ENCODE measurements at places on chromosomes 4 and X.
A peak's percentile ranks its signal among the peaks of the same experiment; 100 is the strongest.

GRCh38 chr4:139266583-139267257 is 13.3 kb downstream of the MGARP start:
- peak; percentile 72 for DNase-seq

DNA sequence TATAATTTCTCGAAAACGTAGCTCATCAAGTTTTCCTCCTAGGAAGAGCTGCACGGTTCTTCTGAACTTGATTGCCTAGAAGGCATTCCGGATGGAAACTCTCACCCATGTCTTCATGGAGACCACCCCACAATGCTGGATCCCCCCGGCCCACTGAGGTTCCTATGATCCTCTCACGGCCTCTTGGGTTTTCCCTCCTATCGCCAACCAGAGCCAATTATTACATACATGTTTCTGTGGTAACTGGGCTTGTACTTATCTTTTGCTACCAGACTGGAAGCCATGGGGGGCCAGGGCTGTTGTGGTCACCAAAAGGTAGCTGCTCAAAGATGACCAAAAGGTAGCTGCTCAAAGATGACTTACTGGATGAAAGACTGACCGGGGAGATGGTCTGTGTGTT is 131.5 kb downstream of the AFAP1 start:
- no peak for DNase-seq

DNA sequence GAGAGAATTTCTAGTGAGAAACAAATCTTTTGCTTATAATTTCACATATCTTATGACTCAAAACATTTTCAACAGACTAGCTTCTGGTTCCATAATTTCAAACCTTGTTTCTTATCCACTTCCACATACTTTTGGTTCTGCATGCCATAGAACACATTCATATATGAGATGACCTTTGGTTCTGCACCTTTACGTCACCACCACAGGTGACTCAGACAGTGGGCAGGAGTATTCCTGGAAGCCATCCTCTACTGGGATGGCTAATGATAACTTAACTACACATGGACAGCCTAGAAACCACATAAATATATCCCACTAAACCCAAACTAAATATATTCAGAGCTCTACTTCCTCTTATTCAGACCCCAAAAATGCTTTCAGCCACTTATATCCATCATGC is 133.3 kb downstream of the DCK start:
- DNase-seq, result no peak

GRCh38 chrX:37786624-37787422 is 7.0 kb downstream of the CYBB start:
- DNase-seq, result no peak

DNA sequence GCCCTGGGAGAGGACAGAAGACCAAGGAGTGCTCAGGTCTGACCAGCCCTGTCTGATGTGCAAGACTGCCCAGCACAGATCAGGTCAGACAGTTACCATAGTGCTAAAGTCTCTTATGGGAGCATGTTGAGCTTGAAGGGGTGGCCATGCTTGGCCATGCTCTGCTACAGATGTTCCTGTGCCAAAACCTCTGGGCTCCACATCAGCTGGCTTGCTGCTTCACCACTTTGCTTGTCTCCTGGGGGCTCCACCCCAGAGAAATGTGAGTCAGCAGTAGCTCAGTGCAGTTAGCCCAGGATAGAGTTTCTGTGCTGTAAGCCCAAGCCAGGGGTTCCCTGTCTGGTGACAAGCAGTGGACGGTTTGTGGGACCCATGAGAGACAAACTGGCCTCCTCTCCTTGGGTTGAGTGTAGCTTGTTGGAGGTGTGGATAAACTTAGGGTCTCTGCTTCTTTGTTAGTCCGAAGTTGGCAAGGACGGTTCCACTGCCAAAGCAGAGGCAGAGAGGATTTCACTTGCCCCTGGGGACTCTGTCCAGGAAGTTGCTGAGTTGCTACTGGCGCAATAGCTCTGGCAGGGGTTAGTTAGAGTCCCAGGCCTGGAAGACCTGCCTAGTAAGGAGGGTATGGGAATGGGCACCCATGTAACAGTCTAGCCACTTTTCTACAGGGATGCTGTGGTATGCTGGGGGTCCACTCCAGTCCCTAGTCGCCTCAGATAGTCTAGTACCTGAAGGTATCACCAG is 8.7 kb upstream of the TMSB15C start:
- DNase-seq, result no peak

GRCh38 chrX:149568701-149569296 is 18.5 kb downstream of the MAGEA9B start:
- no peak for DNase-seq

DNA sequence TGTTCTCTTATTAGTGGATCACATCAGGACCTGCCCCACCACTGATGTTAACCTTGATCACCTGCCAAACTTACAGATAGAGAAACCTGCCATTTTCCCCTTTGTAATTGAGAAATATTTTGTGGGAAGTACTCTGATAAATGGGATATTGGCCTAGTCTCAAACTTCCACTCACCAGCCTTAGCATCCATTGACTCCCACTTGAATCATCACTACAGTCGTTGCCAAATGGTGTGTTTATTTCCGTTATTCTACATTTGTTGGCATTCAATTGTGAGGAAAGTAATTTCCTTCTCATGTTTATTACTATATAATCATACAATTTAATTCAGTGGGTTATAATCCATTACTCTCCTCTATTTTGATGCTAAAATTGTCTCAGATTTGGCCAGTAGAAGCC is 156.4 kb upstream of the CXCL13 start:
- DNase-seq, result no peak

DNA sequence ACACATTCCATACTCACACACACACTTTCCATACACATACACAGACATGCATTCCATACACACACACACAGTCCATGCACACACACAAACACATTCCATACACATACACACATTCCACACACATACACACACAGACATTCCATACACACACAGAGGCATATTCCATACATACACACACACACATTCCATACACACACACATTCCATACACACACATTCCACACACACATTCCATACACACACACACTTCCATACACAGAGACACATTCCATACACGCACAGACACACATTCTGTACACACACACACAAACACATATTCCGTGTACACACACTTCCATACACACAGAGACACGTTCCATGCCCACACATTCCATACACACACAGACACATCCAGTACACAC is 14.8 kb downstream of the LINC00632 start:
- DNase-seq, result no peak

GRCh38 chr4:177455561-177455970 is 13.3 kb upstream of the AGA start:
- peak; percentile 51 for DNase-seq

DNA sequence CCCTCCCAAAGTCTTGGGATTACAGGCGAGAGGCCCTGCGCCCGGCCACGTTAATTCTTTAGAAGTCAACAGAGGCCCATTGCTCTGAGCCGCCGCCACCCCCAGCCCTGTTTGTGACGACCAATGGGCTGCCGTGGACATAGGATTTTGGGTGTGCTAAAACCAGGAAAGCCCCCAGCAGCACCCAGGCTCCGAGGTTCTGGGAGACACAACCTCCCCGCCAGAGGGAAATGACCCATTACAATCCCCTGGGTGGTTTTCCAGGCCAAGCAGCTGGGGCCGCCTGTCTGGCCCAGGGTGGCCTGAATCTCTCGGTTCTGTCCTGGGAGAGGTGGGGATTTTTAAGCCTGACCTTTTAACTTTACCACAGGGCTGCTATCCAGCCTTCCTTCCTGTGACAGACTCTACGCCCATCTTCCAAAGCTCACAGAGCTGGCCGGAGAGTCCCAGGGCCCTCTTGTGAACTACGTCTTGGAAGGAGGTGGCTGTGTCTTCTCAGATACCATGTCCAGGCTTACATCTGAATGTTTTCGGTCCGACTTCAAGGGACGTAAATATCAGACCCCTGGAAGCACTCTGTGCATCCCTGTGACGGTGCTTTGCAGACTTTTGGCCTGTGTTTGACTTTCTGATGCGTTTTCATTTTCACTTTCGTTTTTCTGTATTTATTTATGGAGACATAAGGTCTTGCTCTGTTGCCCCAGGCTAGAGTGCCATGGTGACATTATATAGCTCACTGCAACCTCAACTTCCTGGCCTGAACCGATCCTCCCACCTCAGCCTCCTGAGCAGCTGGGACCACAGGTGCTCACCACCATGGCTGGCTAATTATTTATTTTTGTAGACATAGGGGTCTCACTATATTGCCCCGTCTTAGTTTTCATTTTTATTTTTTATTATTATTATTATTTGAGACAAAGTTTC is 36.0 kb downstream of the P2RY8 start:
- DNase-seq, result no peak

GRCh38 chr4:132065940-132066495 is 1083.1 kb upstream of the PCDH10 start:
- no peak for DNase-seq

- DNase-seq, result no peak
These were observed 106.3 kb upstream of the BOD1L1 start for GRCh38 chr4:13733817-13734216.

DNA sequence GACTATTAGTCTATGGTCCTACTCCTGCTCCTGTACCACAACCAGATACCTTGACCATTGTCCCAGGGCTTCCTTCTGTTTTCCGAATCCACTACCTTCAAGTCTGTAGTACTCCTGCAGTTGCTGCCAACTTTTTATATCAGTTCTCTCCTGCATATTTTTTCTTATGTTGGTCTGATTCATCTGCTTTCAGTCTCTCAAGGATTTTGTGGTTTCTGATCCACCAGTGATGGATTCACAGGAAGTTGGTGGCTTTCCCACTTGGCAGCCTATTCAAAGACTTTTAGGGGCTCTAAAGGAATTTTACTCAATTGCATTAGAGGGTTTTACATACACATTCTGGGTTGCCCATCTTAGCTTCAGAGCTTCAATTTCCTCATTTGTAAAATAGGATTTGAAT is 23.6 kb downstream of the KIF4A start:
- no peak for DNase-seq

DNA sequence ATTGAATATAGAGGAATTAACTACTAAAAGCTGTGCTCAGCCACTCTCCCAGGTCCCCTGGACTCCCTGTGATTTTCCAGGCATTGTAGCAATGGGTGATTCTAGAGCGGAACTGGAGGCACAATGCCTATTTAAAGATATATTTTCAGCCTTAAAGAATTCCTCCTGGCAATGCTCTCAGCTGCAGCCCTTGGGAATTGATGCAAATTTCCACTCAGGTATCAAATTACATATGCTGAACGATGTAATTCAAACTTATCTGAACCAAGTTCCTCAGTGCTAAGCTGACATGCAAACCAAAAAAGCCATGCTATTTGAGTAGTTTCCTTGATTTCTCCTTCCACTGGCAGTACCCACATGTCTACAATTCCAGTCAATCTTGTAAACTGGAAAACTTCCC is 86.3 kb upstream of the GABRA3 start:
- peak; percentile 13 for DNase-seq

DNA sequence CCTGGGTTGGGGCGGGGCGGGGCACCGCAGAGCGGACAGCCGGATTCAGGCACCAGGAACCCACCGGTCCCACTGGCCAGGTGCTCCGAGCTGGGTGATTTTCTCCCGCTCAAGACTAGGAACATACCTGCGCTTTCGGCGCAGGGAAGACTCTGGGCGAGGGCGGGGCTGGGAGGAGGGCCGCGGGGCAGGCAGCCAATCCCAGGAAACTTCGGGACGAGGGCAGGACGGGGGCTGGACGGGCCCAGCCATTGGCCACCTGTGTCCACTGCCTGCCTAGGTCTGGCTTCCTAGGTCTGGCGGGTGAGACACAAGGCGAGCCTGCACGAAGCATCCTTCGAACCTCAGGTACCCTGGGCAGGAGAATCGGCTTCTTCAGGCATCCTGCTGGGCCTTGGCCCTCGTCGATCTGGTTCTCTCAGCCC is 274 bp upstream of the ERVMER34-1 start:
- DNase-seq, result peak; percentile 51

DNA sequence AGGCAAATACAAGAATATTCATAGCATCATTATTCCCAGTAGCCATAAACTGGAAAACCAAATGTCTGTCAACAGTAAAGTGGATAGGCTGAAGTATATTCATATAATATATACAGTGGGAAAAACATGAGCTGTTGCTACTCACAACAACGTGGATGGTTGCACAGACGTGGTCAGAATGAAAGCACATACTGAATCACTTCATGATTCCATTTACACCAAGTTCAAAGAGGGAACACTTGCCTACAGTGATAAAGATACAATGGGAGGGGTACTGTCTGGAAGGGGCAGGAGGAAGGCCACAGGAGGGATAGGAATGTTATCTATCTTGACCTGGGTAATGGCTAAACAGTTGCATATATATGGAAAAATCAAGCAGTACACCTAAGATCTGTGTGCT is 25.3 kb downstream of the APBB2 start:
- DNase-seq, result no peak

DNA sequence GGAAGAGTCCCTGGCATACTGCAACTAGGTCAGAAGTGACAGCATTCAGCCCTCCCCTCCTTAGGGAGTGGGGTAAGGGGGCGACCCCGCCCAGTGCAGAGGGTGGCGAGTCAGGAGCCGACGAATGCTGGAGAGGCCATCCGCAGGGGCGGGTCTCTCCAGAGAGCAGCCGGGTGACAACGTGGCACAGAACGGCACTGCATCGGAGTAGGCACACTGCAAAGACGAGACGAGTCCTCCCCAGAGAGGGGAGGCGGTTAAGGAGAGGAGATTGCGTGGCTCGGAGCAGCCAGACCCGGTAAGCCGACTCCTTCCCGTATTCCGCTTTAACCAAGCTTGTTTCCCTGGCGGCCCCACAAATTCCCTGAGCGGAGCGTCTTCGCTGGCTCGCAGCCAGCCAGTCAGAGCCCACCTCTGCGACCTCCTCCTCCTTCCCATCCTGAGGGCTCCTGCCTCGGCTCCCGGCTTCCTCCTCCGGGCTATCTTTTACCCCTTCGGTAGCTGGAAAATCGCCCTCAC is 54.9 kb downstream of the LINC00632 start:
- DNase-seq, result peak; percentile 72

DNA sequence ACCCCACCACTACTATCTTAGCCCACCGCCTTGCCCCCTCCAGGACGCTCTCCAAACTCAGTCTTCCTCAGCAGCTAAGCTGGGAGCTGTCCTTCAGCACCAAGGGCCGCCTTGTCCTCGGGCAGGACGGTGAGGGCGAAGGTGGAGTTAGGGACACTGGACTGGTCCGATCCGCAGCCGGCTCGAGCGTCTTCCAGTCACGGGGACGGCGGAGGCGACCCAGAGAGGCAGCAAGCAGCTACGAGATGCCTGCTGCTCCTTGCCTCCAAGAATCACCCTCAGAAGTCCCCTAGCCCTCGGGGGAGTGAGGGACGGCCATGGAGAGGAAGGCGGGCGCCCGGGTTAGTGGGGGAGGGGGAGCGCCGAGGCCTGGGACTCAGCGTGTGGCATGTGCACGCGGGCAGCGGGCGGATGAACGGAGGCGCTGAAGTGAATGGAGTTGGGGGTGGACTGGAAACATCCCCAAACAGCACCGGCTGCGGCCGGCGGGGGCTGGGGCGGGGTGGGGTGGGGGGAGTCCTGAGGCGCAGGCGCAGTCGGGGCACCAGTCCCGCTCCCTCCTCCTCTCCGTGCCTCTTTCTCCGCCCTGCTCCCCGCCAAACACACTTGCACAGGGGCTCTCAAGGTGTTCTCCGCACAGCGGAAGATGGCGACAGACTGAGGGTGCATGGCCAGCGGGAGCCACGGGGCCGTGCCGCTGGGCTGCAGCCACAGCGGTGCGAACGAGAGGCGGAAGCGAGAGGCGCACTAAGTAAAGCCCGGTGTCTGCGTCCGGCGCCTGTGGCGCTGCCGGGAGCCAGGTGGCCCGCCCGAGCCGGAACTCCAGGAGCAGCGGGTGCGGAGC is at the start of gene NALF2:
TSS of gene NALF2 (plus strand) at position 545 of the 844 bp plus-strand sequence. CDS start 957 bp downstream, outside the sequence.
- peak; percentile 78 for DNase-seq

GRCh38 chrX:122504026-122504425 is 680.1 kb upstream of the GRIA3 start:
- DNase-seq, result no peak
